ENCODE measurements at places on chromosomes 7 and 10.

DNA sequence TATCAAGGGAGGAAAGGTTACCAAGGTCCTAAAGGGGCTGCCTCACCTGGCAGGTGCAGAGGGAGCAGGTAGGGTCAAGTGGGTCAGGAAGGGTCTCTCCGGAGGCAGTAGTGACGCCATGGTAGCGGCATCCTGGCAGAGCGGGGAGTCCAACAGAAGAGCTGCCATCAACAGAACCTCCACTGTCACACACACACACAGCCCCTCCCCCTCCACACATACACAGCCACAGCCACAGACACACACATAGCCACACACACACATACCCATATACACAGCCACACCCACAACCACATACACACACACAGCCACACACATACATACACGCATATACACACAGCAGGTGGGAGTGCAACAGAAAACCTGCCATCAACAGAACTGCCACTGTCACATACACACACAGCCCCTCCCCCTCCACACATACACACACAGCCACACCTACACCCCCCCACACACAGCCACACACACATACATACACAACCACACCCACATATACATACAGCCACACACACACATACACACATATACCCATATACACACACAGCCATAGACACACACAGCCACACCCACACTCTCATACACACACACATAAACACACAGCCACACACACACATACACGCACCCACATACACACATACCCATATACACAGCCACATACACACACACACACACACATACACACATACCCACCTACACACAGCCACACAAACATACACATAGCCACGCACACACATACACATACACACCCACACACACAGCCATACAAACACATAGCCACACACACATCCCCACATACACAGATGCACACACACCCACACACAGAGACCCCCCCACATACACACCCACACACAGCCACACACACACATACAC is 23.1 kb downstream of the KCP start:
- DNase-seq = no peak

GRCh38 chr7:155291045-155291530 is 6.6 kb upstream of the INSIG1 start:
- peak; percentile 51 for DNase-seq

DNA sequence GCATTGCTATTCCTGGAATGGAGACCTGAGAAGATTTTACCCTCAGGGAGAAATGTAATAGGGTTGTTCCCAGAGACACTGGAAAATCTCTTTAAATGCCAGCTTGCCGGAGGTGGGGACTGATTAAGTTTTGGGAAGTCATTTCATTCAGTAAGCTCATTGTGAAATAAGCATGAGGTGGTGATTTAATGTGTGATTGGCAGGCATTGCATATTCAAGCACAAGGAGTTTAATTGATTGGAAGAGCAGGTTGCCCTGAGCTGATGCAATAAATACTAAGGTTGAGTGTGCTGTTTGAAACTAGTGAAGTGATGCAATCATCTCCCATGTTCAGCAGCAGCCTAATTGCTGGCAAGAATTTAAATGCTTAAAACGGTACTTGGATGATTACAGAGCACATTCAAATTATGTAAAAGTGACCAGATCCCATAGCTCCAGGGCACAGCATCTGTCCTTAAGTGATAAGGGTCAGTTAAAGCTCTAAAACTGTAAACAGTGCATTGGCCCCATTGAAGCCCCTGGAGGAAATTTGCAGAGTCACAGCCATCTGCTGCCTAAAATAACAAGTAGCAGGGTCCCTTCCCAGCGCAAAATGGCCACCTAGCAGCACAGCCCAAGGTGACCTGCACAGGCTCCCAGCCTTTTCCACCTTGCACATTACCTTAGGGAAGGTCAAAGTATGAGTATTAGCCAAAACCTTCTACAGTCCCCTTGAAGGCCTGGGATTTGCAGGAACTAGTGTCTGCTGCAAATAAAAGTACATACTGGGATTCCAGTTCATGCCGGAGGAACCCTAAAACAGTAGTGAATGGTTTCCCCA is 92.1 kb downstream of the CCDC71L start:
- DNase-seq = peak; percentile 81

DNA sequence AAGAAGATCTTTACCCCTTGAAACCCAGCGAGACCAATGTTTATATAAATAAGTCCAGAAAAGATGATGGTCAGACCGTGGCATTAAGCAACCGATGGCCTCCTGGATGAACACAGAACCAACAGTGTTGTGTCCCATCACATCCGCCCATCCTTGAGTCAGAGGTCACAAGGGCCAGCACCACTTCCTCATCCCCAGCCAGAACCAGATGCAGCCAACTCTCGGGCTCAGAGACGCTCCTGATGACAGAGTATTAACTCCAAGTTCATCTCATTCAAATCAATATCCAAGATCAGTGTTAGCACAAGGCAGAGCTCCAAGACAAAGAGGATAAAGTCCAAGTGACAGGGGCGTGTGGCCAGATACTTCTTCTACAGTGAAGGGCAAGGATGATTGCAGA is 63.5 kb downstream of the FAM53B start:
- DNase-seq = no peak

- DNase-seq = no peak
Observed at GRCh38 chr7:2687338-2687869, 598 bp upstream of the AMZ1 start.

DNA sequence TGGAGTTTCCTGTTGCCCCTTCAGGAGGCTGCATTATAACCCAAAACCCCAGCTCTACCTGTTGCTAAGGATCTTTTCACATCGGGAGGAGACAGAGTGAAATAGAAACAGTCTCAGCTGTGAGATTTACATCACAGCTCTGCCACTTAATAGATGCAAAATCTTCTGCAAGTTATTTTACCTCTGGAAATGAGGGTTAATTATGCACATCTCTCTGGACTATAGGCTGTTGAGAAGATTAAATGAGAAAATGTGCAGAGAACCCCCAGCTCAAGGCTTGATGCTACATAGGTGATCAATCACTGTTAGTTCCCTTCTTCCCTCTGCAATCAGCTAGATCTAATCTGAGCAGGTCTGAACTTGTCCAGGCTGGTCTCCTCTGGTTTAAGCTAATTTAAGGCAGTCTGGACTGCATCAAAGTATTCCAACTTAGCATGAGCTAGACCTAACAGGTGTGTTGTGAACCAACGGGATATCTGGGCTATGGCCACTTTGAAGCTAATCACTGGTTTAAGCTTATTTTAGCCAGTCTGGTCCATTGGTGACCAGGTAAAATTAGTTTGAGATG is 8.9 kb upstream of the LRRC18 start:
- DNase-seq = no peak

- DNase-seq = no peak
Observed at GRCh38 chr10:126842836-126843235, 62.4 kb upstream of the DOCK1 start.

- DNase-seq = no peak
Observed at GRCh38 chr10:6988654-6989053, 408.6 kb upstream of the PRKCQ start.

GRCh38 chr10:127332631-127333030 is 136.2 kb upstream of the INSYN2A start:
- no peak for DNase-seq

- DNase-seq = no peak
Observed at GRCh38 chr10:123395906-123396305, 241.7 kb downstream of the BUB3 start.

- no peak for DNase-seq
Observed at GRCh38 chr10:513393-513792, 176.1 kb downstream of the DIP2C start.

GRCh38 chr7:741191-741671 is 14.2 kb upstream of the PRKAR1B start:
- DNase-seq = no peak

DNA sequence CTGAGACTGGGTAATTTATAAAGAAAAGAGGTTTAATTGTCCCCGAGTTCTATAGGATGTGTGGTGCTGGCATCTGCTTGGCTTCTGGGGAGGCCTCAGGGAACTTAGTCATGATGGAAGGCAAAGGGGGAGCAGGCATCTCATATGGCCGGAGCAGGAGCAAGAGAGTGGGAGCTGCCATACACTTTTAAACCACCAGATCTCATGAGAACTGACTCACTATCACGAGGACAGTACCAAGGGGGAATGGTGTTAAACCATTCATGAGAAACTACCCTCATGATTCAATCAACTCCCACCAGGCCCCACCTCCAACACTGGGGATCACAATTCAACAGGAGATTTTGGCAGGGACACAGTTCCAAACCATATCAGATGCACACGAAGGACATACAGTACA is 199.9 kb upstream of the DPP6 start:
- DNase-seq = no peak

- DNase-seq = no peak
Observed at GRCh38 chr10:13100349-13101294, 659 bp downstream of the OPTN start.

- no peak for DNase-seq
Observed at GRCh38 chr10:57168611-57169240, 807.7 kb upstream of the ZWINT start.

- no peak for DNase-seq
Observed at GRCh38 chr7:27923642-27923980, 183.6 kb downstream of the TAX1BP1 start.

GRCh38 chr7:92641921-92642511 is 51.8 kb upstream of the FAM133B start:
- DNase-seq = no peak

DNA sequence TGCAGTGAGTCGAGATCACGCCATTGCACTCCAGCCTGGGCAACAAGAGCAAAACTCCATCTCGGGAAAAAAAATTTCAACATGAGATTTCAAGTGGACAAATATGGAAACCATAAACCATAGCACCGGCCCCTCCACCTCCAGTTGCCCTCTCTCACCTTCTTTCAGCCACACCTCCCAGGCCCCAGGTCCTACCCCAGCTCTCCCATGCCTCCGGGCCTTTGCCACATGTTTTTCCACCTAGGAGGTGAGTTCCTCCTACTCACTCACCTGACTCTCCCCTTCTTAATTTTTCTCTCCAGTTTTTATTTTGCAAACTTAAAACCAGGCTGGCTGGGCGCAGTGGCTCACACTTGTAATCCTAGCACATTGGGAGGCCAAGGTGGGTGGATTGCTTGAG is 13.7 kb upstream of the CLDN4 start:
- no peak for DNase-seq

DNA sequence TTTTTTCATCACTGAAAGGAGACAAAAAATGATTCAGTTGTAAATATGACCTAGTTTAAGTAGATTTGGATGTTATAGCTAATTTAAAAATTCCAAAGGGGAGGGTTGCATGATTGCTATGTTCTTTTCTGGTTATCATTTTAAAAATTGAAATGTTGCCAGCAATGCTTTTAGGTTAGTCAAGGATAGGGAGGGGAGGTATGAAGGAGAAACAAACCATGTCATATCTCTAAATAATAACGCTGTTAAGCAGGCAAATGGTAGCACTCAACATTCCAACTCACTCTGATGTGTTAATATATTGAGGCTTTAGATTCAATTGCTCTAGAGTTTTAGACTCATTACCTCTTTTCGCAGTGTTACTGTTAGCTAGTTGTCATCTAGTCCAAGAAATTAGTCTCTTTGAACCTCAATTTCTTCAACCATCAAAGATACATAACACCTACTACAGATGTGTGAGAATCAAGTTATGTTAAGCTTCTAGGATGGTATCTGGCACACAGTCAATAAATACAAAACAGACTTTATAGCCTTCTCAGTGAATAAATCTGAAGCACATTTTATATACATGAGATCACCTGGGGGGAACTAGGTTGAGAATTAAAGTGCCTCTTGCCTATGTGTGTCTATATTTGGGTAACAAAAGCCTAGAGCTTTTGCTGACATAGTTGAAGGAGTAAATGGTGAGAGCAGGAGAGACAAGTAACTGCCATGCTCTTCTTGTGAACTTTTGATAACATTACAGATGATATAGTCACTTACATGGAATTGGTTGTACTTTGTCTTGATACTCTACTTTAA is 124.9 kb downstream of the CSTF2T start:
- DNase-seq = no peak

- DNase-seq = no peak
Observed at GRCh38 chr7:151008511-151009323, 15.6 kb downstream of the ATG9B start.

DNA sequence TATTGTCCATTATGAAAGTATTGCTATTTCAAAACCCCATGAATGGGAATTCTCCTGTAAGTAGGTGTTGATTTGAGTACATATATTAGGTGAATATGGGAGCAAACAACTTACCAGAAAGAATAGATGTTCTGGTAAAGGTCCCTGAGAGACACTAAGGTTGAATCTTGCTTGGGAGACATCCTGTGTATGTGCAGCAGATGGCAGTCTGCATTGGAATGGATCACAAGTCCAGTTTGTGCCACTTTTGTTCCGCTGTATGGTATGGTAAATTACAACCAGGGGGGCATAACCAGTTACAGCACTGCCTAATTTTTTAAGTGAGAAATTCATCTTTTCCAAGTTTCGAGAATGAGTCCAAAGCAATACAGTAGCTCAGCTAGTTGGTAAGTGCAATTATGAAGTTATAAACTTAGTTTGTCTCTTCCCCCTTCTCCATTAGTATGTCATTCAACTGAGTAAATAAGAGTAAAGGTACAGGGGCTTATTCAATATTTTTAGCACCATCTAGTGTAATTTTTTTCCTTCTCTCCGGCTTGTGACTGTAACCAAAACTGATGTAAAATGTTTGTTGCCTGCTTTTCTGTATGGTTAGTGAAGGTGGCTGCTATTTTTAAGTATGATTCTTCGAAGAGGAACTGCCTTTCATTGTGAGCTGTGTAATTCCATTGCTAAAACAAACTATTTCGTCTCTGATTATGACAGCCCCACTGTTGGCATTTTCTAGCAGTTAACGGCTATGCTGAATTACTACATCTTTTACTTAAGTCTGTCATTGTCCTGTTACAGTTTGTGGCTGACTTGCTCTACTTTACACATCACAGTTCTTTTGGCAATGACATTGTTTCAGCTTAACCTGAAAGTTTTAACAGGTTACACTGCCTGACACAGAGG is 2.8 kb downstream of the MCU start:
- no peak for DNase-seq

DNA sequence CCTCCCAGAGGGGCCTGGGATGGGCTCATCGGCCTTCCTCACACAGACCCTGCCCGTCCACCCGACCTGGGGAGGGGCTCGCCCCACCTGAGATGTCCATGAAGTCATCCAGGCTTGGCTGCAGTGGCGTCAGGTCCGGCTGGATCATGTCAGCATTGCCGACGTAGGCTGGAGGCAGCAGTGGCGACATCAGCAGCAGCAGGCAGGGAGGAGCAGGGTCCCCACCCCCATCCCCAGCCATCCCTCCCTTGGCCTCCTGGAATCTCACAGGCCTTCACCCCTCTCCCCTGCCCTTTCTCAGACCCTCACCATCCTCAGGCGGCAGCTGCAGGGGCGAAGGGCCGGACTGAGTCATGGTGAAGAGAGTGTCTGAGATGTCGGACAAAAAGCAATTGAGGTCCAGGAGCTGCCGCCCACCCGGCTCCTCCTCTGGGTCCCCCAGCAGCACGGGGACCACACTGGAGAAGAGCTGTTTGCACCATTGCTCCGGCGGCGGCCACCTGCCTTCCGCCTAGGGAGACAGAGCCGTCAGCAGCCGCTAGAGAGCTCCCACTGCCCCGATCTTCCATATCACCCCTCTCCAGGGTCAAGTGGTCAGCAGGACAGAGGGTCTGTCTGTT is 18.6 kb downstream of the MLXIPL start:
- no peak for DNase-seq

GRCh38 chr7:4185721-4186512 is 496.2 kb upstream of the FOXK1 start:
- no peak for DNase-seq

- no peak for DNase-seq
Observed at GRCh38 chr10:61784354-61785133, 117.0 kb upstream of the ARID5B start.

Data from GM04504 (cell line).